ENCODE measurements at places on chromosomes 2 and 18.

DNA sequence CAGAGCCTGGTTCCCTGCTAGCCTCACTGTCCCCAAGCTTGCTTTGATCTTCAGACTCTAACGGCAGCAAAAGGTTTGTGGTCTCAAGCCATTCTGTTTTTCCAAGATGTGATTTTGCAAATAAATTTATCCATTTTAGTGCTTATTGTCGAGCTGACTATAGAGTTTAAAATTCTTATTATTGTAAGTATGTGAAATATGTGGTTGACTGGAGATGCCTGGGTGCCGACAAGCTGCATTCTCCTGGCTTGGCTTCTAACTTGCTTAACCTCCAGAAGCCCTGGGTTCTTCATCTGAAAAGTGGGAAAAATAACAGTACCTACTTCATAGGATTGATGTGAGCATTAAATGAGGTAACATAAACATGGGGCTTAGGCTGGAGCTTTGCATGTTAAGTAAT, 9.9 kb upstream of the EDAR start:
- DNase-seq, result no peak

- DNase-seq, result no peak
These were observed 114.1 kb downstream of the PKP4 start for GRCh38 chr2:158570869-158571268.

DNA sequence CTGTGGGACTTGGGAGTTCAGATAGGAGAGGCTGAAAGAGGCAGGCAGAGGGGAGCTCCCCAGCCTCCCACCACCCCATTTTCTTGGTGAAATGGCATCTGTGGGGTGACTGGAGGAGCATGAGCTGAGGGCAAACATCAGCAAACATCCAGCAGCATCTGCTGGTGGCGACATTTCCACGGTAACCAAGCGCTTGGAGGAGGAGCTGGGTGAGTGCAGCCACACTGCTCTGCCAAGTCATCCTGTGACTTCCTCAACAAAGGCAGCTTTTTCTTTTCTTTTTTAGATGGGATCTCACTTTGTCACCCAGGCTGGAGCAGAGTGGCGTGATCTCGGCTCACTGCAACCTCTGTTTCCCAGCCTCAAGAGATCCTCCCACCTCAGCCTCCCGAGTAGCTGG, 5.6 kb downstream of the TXNL4A start:
- no peak for DNase-seq

DNA sequence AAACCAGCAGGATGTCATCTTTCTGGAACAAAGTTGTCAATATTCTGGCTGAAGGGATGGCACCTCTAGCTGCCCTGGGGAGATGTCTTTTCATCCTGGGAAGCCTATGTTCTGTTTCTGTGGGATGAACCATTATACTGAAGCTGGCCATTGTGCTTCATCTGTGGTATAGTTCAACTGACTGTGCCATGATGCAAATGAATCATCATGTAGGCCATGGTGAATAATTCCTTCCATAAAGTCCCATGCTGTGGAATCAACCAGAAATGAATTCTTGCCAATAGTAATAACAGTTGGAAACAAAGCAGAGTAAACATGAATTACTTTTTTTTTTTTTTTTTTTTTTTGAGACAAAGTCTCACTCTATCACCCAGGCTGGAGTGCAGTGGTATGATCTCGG, 64.1 kb upstream of the CNGA3 start:
- DNase-seq, result peak; percentile 18

GRCh38 chr2:95281786-95282185, 7.5 kb downstream of the PROM2 start:
- DNase-seq, result no peak

DNA sequence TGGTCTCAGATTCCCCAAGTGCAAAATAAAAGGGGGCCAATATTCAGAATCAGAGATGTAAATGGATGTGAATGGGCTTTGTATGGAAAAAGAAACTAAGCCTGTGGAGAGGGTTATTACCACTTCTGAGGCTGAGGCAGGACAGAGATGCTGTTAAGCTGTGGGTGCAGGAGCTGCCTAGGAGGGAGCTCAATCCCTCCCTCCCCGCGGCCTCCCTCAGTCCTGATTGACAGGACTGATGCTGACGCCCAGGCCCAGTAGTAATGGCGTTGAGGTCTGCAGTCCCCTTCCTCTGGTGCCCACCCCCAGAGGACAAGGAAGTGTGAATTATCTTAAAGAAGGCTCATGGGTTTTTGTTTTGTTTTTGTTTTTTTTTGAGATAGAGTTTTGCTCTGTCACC, 40.4 kb downstream of the PSD4 start:
- DNase-seq, result no peak

Data from HCEC 1CT (cell line).